ENCODE measurements at places on chromosomes 1 and 21. TPM values are rescaled to one million over a fixed set of nuclear protein-coding genes. Genes with fewer than 3 reads are reported as not detected.

The RXFP4 gene
- total RNA-seq: not detected

The GRIK3 gene
- total RNA-seq: not detected

The NBPF3 gene
- total RNA-seq: 7.7 TPM

The DRAXIN gene
- total RNA-seq: 1.0 TPM

The SMIM1 gene
- total RNA-seq: not detected

The FAM72A gene
- total RNA-seq: 37.4 TPM

The SYNJ1 gene
- 15.2 TPM for total RNA-seq

The KLHDC8A gene
- not detected for total RNA-seq

The RFX5 gene
- 139 TPM for total RNA-seq

The SRSF11 gene
- 196 TPM for total RNA-seq

The TSACC gene
- not detected for total RNA-seq

The NUDT4B gene
- not detected for total RNA-seq

The CDC20 gene
- 194 TPM for total RNA-seq

The MORC3 gene
- total RNA-seq: 30.5 TPM

The MSH4 gene
- total RNA-seq: 0.38 TPM

The NRAS gene
- 58.7 TPM for total RNA-seq

The TINAGL1 gene
- total RNA-seq: not detected

The GPR25 gene
- total RNA-seq: not detected

The SLAMF1 gene
- 59.3 TPM for total RNA-seq

The COL8A2 gene
- total RNA-seq: not detected

The SSBP3 gene
- total RNA-seq: 116 TPM

The PAPPA2 gene
- total RNA-seq: 0.09 TPM

The PTAFR gene
- total RNA-seq: 0.30 TPM

The ITLN2 gene
- not detected for total RNA-seq

The RGS18 gene
- 0.79 TPM for total RNA-seq

The CHI3L1 gene
- total RNA-seq: not detected

The SPRR4 gene
- total RNA-seq: not detected

The MEX3A gene
- 0.56 TPM for total RNA-seq

The PCP4L1 gene
- total RNA-seq: not detected

The LCE3E gene
- total RNA-seq: not detected

The AMY2A gene
- not detected for total RNA-seq

The ATP1A4 gene
- 0.40 TPM for total RNA-seq

The GADD45A gene
- total RNA-seq: 30.2 TPM

The NBPF4 gene
- not detected for total RNA-seq

The GOLT1A gene
- not detected for total RNA-seq

The C1QA gene
- total RNA-seq: not detected

The NCF2 gene
- 9.8 TPM for total RNA-seq

The S100A1 gene
- not detected for total RNA-seq

The POFUT2 gene
- total RNA-seq: 16.4 TPM

The PRPF38B gene
- 61.4 TPM for total RNA-seq

The C1QC gene
- total RNA-seq: not detected

The MROH7 gene
- total RNA-seq: not detected

The SLC16A4 gene
- 0.14 TPM for total RNA-seq

The HAX1 gene
- total RNA-seq: 104 TPM

The GPR157 gene
- total RNA-seq: 3.6 TPM
